Osteocyte (in vitro differentiated cells): ENCODE measurements at places on chromosomes 7 and 10. TPM values are rescaled to one million over a fixed set of nuclear protein-coding genes. Genes with fewer than 3 reads are reported as not detected.
A peak's percentile ranks its signal among the peaks of the same experiment; 100 is the strongest.

Gene EBF3
- total RNA-seq: 0.59 and 0.63 TPM in 2 replicates

Gene ZNF777
- 16.3 and 17.1 TPM in 2 replicates for total RNA-seq

DNA sequence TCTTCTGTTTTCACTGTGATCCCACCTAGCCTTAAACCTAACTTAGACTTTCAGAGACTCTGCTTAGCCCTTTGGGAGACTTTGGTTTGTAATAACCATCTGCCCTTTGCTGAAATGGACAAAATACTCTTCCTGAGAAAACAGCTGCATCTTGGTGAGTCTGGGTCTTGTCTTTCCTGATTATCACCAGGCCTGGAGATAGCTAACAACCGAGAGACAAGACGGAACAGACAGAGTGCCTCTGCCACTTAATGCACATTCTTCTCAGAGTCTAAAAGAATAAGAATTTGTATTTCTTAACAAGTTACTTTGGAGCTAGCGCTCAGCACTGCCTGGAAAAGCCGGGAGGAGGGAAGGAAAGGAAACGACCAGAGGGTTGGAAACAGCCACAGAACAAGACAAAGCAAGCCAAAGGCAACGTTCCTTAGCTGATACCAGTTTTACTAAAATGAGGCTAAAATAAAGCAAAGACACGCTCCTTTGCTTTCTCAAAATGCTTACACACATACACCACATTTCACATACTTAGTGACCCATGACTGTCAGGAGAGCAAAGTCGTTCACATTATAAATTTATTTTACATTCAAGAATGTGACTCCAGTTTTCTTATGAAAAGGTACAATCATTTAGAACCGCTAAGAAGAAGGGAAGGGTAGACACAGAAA lies 70.3 kb upstream of the DGKI start:
- peaks cover 40% of the 10 kb centered on the region for H3K4me1 ChIP-seq
- DNase-seq: no peak
- H3K27ac ChIP-seq: peak overlapping the region; percentile 76
- peaks cover 45% of the 10 kb centered on the region for H3K36me3 ChIP-seq
- H3K4me3 ChIP-seq: no peak overlapping the region
- no peaks in the 10 kb centered on the region for H3K27me3 ChIP-seq

- no peaks in the 10 kb centered on the region for H3K27me3 ChIP-seq
- H3K4me3 ChIP-seq: no peak overlapping the region
- peak overlapping the region; percentile 88 for H3K27ac ChIP-seq
- peaks cover 2% of the 10 kb centered on the region for H3K36me3 ChIP-seq
Observed at GRCh38 chr7:84412161-84412969, 217.8 kb upstream of the SEMA3A start.

DNA sequence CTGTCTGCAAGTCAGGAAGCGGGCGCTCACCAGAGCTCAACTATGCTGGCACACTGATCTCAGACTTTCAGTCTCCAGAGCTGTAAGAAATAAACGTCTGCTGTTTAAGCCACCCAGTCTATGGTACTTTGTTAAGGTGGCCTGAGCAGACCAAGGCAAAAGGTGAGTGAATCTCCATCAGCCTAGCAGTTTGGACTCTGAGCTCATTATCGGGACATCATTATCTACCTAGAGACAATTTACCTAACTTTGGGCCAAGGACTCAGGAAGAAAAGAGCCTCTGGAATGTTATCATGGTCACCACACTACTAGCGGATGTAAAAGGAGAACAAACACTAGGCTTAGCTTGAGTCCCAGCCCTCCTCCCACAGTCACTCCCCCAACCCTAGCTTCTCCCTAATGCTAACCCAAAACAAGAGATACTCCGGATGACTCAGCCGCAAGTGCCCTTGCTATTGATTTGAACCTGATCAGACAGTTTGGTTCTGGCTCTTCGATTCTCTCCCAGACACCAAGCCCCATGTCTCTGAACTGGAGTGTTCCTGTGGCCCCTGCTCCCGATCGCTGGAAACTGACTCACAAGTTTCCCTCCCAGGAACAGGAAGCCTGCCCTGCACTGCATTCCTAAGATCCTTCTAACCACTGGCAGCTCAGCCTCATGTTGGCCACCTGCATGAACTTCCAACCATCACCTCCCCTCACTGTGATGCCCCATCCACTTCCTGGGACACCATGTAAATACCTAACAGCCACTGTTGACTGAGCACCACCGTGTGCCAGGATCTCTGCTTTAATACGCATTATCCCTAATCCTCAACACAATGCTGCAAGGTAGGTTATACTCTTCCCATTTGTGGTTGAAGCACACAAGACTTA lies 34.5 kb downstream of the CREB3L2 start:
- peak overlapping the region; percentile 19 for H3K4me3 ChIP-seq
- DNase-seq: no peak
- H3K27ac ChIP-seq: peak overlapping the region; percentile 87
- H3K27me3 ChIP-seq: no peaks in the 10 kb centered on the region
- H3K4me1 ChIP-seq: peaks cover 89% of the 10 kb centered on the region

GRCh38 chr7:55465691-55466090 lies 100.6 kb downstream of the LANCL2 start:
- no peak overlapping the region for H3K27ac ChIP-seq
- DNase-seq: no peak
- no peaks in the 10 kb centered on the region for H3K27me3 ChIP-seq
- H3K36me3 ChIP-seq: peaks cover 50% of the 10 kb centered on the region
- H3K4me1 ChIP-seq: no peaks in the 10 kb centered on the region
- no peak overlapping the region for H3K4me3 ChIP-seq

GRCh38 chr10:130935128-130935439 lies 376.4 kb downstream of the TCERG1L start:
- no peaks in the 10 kb centered on the region for H3K27me3 ChIP-seq
- no peak for DNase-seq
- H3K4me1 ChIP-seq: no peaks in the 10 kb centered on the region
- no peak overlapping the region for H3K4me3 ChIP-seq
- H3K27ac ChIP-seq: no peak overlapping the region

GRCh38 chr7:370259-370625 lies 80.3 kb downstream of the FOXL3 start:
- no peak overlapping the region for H3K4me3 ChIP-seq
- H3K36me3 ChIP-seq: no peaks in the 10 kb centered on the region
- no peak for DNase-seq
- H3K4me1 ChIP-seq: peaks cover 23% of the 10 kb centered on the region
- no peak overlapping the region for H3K27ac ChIP-seq
- H3K27me3 ChIP-seq: no peaks in the 10 kb centered on the region

DNA sequence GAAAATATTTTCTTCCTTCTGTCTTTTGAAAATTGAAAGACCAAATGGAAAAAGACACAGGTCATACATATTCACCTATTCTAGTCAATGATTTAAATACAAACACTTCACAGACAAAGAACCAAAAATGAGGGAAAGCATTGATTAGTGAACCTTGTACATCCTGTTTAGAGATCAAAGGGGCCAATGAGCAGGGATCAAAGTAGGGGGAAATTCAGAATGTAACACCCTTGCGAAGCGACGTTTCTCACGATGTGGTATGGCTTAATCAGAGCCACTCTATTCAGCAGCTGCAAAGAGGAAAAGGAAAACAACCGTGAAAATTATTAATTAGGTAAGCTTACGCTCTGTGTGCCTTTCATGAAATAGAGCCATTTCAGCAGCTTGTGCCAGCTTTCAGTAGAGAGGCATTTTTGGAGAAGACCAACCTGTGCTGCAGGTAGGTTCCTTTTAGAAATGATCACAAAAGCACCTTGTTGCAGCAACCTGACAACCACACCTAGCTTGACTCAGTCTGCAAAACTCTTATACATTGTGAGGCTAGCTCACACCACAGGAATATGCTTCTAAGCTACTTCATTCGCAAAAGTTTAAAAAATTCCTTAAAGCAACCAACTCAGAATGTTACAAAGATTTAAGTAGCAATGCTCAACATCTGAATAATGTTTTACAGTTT lies 78.0 kb downstream of the DKK1 start:
- H3K27ac ChIP-seq: no peak overlapping the region
- H3K27me3 ChIP-seq: no peaks in the 10 kb centered on the region
- DNase-seq: no peak
- H3K36me3 ChIP-seq: no peaks in the 10 kb centered on the region

DNA sequence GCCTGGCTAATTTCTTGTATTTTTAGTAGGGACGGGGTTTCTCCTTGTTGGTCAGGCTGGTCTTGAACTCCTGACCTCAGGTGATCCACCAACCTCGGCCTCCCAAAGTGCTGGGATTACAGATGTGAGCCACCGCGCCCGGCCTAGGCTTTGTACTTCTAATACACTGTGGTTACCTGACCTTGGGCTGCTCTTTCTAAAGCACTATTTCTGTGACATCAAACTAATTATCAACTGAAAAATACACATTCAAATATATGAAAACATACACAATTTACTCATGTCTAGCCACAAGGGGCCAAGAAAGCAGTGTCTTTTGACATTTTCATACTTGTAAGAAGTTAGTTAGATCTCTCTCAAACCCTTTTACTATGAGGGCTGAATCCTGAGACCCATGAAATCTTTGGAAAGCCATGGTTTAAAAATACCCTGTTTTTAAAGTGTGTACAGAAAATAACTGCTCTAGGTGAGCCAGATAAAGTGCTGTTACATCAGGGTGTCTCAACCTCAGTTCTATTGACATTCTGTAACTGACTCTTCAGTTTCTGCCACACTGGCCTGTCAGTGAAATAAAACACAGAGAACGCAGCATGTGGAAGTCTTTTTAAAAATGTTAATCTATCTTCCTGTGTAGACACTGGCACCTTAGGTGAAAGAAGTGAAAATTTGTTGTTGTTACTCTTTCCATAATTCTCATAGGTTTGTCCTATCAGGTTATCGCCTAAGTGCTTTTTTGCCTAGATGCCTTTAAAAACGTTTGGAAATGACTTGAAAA lies 58.8 kb downstream of the CREM start:
- H3K4me3 ChIP-seq: no peak overlapping the region
- peaks cover 6% of the 10 kb centered on the region for H3K36me3 ChIP-seq
- DNase-seq: no peak
- H3K4me1 ChIP-seq: peaks cover 1% of the 10 kb centered on the region
- H3K27ac ChIP-seq: no peak overlapping the region
- no peaks in the 10 kb centered on the region for H3K27me3 ChIP-seq

DNA sequence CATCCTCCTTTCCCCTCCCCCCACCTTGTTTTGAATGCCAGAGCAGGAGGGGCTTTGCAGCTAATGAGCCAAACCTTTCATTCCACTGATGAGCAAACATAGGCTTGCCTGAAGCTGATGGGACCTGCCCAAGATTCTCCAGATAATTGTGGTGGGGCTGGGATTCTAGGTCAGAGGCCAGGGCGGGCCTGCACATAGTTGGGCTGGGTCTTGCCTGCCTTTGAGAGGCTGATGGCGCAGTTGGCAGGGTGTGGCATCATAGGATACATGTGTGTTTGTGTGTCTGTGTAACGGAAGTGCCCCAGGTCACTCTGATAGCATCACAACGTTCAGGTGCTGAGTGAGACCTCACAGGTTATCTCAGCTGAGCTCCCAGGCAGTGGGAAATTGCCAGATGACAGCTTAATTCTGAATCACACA lies 22.9 kb downstream of the BTBD16 start:
- DNase-seq: peak; percentile 48
- H3K27me3 ChIP-seq: no peaks in the 10 kb centered on the region
- no peak overlapping the region for H3K4me3 ChIP-seq
- no peak overlapping the region for H3K27ac ChIP-seq
